ENCODE measurements at places on chromosomes 4 and X.

- DNase-seq, result no peak
Observed at GRCh38 chr4:42458657-42459056, 61.4 kb downstream of the SHISA3 start.

DNA sequence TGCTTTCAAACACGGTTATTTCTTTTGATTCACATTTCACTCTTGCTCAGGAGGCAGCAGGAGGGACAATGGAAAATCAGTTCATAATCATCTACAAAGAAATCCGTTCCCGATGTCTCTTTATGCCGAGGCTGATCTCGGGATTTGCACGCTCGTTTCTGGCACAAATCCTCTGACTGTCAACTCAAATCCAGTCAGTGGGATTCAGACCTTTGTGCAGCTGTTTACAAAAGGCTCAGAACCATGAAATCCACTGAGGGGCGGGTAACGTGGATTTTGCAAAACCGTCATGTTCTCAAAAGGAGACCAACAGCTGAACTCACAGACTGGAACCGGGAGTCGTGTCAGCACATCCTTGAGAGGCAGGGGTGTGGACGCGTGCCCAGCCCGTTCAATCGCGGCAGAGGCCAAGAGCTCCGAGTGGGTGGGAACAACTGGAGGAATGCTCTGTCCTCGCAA lies 46.4 kb downstream of the ACOX3 start:
- peak; percentile 83 for DNase-seq

DNA sequence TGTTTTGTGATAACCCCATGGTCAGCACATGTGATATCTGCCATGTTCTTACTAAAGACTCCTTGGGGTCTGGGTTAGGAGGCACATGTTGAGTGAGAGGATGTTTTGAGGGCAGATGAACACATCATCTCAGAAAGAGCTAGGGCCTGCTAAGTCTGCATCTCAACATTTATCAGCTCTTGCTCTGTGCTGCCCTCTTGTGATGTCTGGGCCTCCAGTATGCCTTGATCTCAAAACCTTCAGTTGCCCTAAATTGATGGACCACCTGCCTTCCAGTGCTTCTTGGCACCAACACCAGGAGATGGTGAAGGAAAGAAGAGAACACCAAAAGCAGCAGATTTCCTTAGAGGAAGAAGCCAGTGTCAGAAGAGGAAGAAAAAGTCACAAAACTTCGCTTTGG lies 22.5 kb downstream of the MID1 start:
- DNase-seq, result peak; percentile 35

- no peak for DNase-seq
Observed at GRCh38 chrX:124506066-124506465, 159.7 kb downstream of the SH2D1A start.

DNA sequence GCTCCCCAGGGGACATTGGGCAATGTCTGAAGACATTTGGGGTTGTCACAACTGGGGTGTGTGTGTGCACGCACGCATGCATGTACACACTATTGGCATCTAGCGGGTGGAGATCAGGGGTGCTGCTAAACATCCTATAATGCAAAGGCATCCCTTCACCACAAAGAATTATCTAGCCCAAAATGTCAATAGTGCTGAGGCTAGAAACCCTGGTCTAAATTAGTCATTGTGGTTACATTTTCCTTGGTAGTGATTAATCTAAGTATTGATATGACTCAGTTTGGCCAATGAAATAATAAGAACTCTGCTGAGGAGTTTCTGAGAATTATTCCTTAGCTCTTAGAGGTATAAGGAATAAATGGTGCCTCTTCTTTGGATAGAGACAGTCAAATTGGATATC lies 200.2 kb downstream of the CLCN4 start:
- DNase-seq, result no peak

- no peak for DNase-seq
Observed at GRCh38 chr4:13538427-13538973, 5.8 kb downstream of the NKX3-2 start.

Data from adrenal gland (tissue), 19 donors.